Hindlimb muscle (tissue), 1 donor: ENCODE measurements at places on chromosomes 6 and 20.

DNA sequence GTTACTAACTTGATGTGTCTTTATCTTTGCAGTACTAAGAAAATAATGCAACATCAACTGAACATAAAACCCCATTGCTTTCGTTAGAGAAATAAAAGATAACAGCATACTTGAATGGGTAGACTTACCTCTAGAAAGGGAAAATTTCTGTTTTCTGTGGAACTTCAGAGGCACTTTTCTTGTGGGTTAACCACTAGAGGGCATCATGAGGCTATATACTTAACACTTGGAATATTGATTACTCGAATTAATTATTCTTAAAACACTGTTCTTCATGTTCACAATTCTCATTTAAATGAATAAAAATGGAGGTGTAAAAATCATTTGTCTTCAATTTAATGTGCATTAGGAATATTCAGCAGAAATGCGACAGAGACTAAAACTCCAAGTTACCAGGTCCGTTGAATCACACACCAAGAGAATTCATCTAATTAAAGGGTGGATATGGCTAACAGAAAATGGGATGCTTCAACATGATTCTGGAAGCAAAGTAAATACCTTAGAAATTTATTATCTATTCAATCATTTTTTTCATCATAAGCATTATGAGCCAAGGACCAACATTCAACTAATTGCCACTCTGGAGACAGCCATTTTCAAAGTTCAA lies 330.8 kb upstream of the PREP start:
- no peak for DNase-seq

GRCh38 chr6:124599656-124600055 lies 362.6 kb upstream of the RNF217 start:
- no peak for DNase-seq

- DNase-seq, result peak; percentile 43
Observed at GRCh38 chr20:25984933-25985332, 288.3 kb upstream of the ZNF337 start.

- no peak for DNase-seq
Observed at GRCh38 chr6:31357886-31358285, 907 bp upstream of the HLA-B start.

DNA sequence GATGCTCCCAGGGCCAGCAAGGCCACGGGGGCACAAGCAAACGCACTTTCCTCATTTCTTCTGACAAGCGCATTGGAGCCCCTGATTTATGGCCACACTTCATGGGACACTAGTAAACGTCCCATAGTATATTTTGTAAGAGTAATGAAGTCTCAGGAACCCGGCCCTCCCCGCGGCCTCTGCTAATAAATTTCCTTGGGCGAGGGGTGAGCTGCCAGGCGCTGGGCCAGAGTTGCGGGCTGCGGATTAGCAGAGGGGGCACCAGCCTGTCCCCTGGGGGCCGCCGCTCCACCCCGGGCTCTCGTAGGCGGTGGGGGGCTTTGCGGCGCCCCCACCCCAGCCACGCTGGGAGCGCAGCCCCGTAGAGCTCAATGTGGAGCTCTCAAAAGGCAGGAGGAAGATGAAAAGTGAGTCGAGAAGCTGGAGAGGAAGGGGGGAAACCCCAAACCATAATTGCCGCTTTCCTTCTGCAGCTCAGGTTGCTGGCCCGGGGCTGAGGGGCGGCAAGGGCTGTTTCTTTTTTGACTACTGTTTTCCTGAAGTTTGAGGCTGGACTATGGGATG lies 173.6 kb downstream of the CDC5L start:
- DNase-seq, result no peak

- DNase-seq, result no peak
Observed at GRCh38 chr20:41669708-41670263, 51.6 kb upstream of the CHD6 start.

- no peak for DNase-seq
Observed at GRCh38 chr20:57620999-57621398, 773 bp upstream of the ZBP1 start.
